Activated CD4-positive, CD25-positive, alpha-beta regulatory T cell treated with anti-CD3 and anti-CD28 coated beads, Interleukin-2, amount 50 U/mL, for 16 hours (primary cell): ENCODE measurements at places on chromosomes 7 and 10.

DNA sequence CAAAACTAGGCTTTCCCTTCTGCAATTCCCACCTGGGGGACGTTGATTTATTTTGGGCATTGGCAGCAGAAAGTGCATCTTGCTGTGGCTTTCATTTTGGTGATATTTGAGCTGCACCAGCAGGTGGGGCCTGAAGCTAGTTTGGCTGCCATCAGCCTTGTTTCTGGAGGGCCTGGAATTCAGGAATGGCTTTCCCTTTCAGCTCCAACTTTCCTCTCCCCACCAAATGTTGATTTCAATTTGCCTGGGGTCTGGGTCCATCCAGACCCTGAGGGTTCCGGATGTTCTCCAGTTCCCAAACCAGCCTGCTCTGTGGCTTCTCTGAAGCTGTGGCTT, 640.4 kb downstream of the TYW1 start:
- DNase-seq = no peak

- no peak for DNase-seq
Observed at GRCh38 chr10:10818082-10818481, 199.6 kb upstream of the CELF2 start.

DNA sequence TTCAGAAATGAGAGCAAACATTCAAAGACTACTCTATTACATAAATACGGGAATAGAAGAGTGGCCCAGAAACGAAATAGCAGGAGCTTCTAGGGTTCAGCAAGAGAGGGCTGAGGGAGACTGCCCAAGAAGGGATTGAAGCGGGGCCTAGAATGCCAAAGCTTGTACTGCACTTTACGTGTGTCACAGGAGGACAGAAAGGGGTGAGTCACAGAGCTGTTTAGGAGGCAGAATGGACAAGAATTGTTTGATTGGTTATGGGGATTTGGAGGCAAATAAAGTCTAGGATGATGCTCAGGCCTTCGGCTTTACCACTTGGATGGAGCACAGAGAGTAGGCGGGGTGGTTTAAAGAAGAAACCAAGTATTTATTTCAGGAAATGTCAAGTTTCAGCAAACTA, 11.3 kb upstream of the FXYD4 start:
- DNase-seq = no peak

- DNase-seq = no peak
Observed at GRCh38 chr7:115838829-115839228, 191.7 kb downstream of the TFEC start.

- no peak for DNase-seq
Observed at GRCh38 chr7:148901178-148901577, 17.1 kb upstream of the EZH2 start.

- no peak for DNase-seq
Observed at GRCh38 chr7:17183630-17184328, 114.7 kb upstream of the AHR start.

DNA sequence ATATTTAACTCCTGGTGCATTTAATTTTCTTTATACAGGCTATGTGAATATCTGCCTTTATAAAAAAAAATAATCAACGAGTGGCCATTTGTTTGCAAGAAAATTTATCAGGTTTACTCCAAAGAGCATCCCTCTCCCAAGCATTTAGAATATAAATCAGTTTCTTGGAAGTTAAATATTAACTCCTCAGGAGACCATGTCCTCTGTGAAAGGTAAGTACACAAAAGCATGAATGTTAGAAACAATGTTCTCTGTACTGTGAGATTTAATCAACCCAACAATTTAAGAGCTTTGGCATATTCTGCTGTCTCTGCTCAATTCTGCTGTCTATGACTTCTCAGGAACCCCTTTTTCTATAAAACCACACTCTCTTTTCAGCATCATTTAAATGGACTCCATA, 119.3 kb upstream of the LAMB4 start:
- DNase-seq = no peak

DNA sequence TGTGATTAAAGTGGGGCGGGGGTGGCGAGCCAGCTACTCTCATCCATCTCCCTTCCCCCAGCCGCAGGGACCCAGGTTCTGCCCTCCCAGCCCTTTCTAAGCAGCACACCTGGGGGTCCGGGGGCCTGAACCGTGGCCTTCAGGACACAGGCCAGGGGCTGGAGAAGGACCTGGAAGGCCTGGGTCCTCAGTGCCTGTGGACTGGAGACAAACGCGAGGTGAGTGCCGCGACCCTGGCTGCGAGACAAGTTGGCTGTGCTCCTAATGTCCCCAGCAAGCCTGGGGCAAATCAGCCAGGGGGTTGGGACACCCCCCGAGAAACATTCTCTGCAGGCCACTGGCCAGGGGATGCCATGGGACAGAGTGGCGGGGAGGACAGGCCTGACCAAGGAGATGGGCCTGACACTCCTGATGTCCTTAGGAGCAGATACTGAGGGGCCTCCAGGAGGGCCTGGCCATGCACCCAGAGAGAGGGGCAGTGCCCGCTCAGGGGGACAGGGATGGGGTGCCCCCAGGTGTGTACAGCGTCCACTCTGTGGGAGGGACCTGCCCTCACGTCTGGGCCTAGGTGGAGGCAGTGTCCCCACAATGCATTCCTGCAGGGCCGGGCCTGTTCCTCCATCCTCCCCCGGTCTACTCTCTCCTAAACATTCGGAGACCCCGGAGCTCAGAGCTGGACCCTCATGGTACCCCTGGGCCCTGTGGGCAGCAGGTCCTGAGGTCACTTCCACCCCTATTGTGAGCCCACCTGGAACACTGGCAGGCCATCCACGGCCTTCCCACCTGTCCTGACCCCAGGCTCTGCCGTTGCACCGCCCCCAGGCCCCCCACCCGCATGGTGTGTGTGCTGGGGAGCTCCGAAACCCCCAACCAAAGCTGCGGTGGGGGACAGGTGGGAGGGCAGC, 13.1 kb downstream of the BRAT1 start:
- DNase-seq = no peak

DNA sequence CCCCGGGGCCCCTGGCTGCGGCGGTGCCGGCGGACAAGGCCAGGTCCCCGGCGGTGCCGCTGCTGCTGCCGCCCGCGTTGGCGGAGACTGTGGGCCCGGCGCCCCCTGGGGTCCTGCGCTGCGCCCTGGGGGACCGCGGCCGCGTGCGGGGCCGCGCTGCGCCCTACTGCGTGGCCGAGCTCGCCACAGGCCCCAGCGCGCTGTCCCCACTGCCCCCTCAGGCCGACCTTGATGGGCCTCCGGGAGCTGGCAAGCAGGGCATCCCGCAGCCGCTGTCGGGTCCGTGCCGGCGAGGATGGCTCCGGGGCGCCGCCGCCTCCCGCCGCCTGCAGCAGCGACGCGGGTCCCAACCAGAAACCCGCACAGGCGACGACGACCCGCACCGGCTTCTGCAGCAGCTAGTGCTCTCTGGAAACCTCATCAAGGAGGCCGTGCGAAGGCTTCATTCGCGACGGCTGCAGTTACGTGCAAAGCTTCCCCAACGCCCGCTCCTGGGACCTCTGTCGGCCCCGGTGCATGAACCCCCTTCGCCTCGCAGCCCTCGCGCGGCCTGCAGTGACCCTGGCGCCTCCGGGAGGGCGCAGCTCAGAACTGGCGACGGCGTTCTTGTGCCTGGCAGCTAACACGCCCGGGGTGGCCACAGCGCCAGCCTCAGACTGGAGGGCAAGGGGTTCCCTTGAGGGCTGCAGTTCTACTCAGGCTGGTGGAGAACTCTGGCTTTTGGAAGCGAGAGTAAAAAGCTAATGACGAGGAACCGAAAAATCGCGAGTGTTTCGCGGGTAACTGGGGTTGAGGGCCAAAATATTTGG, 804 bp downstream of the FRAT1 start:
- peak; percentile 33 for DNase-seq

DNA sequence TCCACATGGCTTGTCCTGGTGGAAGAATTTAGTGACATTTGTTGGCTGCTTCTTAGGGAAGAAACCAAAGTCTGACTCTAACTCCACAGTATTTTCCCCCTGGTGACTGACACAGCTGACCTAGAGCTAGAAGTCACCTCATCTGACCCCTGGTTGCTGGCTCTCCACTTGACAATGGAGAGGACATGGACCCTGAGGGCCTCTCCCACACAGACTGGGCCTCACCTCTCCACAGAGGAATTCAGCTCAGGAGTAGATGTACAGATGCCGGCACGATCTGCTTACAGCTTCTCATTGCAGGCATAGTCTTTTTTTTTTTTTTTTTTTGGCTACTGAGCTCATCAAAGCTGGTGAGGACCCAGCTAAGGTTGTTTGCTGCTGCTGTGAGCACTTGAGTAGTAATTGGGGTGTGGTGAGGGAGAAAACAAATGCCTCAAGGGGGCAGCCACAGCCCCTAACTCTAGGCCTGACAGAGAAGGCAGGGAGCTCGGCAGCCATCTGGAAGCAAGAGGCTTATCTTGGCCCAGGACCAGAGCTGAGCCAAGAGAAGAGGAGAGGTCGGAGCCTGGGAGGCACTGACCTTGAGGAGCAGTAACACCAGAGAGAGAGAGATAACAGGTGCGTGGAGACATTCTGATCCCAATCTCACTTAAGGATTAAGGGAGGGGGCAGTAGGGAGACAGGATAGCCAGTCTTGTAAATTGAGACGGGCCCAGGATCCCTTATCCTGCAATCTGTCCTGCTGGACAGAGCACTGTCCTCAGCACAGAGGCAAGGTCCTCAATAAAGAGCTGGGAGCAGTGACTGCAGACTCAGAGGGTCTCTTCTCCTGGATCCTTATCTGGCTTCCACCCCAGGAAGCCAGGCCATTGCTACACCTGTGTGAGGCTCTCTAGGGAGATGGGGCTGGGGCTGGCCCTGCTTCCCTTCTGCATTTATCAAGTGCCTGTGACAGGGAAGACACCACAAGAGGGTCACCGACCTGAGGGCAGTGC, 9.4 kb downstream of the PRSS58 start:
- no peak for DNase-seq
